ENCODE measurements at places on chromosomes 12 and 14. TPM values are rescaled to one million over a fixed set of nuclear protein-coding genes. Genes with fewer than 3 reads are reported as not detected.

Gene LRRC10
- not detected for total RNA-seq

Gene NAV3
- total RNA-seq, result 40.1 TPM

Gene KRT84
- not detected for total RNA-seq

Gene TXNRD1
- 346 TPM for total RNA-seq

Gene CNTN1
- under 0.01 TPM for total RNA-seq

Gene ACRBP
- 0.58 TPM for total RNA-seq

Gene DDN
- 0.12 TPM for total RNA-seq

Gene ASIC1
- 2.5 TPM for total RNA-seq

Gene GALNT16
- 1.3 TPM for total RNA-seq

Gene FBLN5
- 1.1 TPM for total RNA-seq

Gene PELI2
- total RNA-seq, result 3.7 TPM

Gene RTL1
- total RNA-seq, result not detected

Gene ACSM4
- total RNA-seq, result not detected

Gene ACOT6
- total RNA-seq, result not detected

Data from glomerular endothelial cell (primary cell).